ENCODE measurements at places on chromosomes 2 and 18.

- no peak for DNase-seq
Observed at GRCh38 chr18:8695932-8696517, 9.3 kb upstream of the MTCL1 start.

GRCh38 chr2:115369400-115369799 is 927.0 kb downstream of the DPP10 start:
- no peak for DNase-seq

DNA sequence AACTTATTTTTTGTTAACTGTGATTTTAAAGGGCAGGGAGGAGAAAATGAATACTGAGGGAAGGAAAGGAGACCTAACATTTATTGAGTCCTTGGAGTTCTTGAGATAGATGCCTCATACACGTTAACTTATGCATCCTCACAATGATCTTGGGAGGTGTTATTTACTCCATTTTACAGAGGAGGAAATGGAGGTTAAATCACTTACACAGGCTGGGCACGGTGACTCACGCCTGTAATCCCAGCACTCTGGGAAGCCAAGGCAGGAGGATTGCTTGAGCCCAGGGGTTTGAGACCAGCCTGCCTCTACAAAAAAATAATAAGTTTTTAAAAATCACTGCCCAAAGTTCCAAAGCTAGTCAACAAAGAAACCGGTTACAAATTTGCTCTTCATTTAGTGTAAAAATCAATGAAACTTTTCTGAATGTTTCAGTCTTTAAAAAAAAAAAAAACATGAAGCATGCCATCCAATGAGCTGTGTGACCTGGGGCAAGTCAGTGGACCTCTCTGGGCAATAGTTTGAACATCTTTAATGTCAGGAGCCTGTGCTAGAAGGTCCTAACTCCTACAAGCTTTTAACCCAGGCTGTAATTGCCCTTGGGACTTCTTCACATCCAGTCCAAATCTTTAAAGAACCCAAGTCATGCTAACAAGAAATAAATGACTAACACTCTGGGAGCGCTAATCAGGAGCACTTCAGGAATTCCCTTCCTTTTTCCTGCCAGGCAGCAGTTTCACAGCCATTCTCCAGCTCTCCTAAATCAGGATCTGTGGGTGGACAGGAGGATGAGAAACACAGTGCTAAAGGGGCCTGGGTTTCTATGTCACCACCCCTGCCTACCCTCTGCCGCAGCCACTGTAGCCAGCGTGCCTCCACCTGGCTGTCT is 176.4 kb downstream of the TMEM247 start:
- no peak for DNase-seq

DNA sequence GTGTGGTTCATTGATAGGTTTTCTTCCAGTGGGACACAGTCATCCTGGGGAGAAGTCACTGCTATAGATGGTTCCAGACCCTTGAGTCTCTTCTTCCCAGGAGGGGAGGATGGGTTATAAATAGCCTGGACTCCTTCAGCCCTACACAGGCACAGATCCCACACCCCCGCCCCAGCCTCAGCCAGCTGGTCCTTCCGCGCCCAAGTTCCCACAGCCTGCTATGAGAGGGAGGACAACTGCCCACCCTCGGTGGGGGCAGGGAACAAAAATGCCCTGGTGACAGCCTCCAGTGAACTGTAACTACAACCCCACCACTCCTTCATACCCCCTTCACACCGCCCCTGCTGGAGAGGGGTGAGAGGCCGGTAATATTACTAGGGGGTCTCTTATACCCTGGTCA is 3.2 kb downstream of the ZBTB7C start:
- DNase-seq: no peak

DNA sequence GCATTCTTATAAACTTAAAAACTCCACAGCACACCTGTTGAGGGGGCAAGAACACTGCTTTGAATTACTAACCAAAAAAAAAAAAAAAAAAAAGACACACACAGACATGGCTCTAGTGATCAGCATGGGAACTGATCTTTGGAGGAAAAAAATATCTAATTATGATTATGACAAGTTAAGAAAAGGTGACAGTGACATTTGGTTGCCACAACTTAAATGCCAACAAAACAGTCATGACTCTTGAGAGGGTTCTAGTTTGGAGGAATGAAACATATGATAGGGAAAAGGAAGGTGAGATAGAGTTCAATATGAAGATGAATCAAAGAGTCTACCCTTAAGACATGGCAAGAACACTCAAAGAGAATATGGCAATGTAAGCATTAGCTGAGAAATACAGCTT is 20.6 kb downstream of the USP37 start:
- DNase-seq: no peak

GRCh38 chr2:218635719-218636118 is 23.7 kb downstream of the ZNF142 start:
- no peak for DNase-seq

DNA sequence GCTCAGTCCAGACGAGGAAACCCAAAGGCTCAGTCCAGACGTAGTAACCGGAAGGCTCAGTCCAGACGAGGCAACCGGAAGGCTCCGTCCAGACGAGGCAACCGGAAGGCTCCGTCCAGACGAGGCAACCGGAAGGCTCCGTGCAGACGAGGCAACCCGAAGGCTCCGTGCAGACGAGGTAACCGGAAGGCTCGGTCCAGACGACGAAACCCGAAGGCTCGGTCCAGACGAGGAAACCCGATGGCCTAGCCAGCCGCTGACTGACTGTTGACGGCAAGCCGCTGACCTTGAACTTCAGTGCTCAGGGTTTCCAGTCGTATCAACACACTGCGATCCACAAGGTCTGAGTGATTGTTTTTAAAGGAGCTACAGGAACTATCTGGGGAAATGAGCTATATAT is 150.7 kb upstream of the TPO start:
- DNase-seq: no peak

- DNase-seq: no peak
Observed at GRCh38 chr18:1708006-1708405, 803.3 kb downstream of the ADCYAP1 start.

DNA sequence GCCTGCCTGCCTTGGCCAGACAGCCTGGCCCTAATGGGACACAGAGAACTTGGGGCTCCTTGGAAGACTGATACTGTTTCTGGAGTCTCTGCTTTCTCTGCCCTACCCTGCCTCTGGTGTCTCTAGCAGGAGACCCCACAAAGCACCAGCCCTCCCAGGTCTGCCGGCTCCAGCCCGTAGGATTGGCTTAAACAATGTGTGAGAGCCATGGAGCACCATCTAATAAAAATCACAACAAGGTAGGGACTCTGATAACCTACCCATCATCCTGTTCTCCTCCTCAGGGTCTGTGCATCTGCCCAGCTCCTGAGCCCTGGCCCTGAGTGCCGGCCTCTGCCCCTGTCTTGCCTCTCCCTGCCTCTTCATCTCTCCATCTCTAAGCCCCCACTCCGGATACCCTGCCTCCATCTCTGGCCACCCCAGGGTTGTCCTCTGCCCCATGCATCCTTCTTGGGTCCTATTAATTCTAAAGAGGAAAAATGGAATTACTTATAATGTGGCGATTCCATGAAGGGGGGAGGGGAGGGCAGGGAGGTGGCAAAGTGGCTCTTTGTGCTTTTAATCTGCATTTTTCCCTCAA is 1.2 kb upstream of the ECEL1 start:
- no peak for DNase-seq

- no peak for DNase-seq
Observed at GRCh38 chr18:50870138-50870845, 8.6 kb upstream of the ME2 start.

Data from CD4-positive, alpha-beta T cell treated with Interferon alpha-2 for 1 hour (primary cell).